ENCODE measurements at places on chromosomes 11 and 22. TPM values are rescaled to one million over a fixed set of nuclear protein-coding genes. Genes with fewer than 3 reads are reported as not detected.

Gene BTBD18
- total RNA-seq, result not detected

Gene APLNR
- not detected for total RNA-seq

Gene RIMBP3C
- total RNA-seq, result 0.35 TPM

Gene TRIM22
- 339 TPM for total RNA-seq

Gene FOXRED1
- 31.3 TPM for total RNA-seq

Gene MYRF
- 4.9 TPM for total RNA-seq

Gene KCTD14
- not detected for total RNA-seq

Gene TECTA
- 0.57 TPM for total RNA-seq

Gene GALR3
- total RNA-seq, result 0.24 TPM

Gene KRTAP5-9
- total RNA-seq, result not detected

Data from natural killer cell (primary cell).